Progenitor cell of endocrine pancreas (in vitro differentiated cells): ENCODE measurements at places on chromosomes 11 and 22. TPM values are rescaled to one million over a fixed set of nuclear protein-coding genes. Genes with fewer than 3 reads are reported as not detected.

GRCh38 chr22:45771711-45772110 lies 100.1 kb downstream of the ATXN10 start:
- DNase-seq, result no peak
- H3K27ac ChIP-seq, result peak overlapping the region; percentile 73
- peaks cover 2% of the 10 kb centered on the region for H3K4me1 ChIP-seq
- no peaks in the 10 kb centered on the region for H3K27me3 ChIP-seq
- H3K4me3 ChIP-seq, result no peak overlapping the region

Gene MFRP
- not detected in 2 replicates for total RNA-seq

Gene GLYATL1
- total RNA-seq, result 23.6 and 25.3 TPM in 2 replicates

- H3K27me3 ChIP-seq, result peaks cover 6% of the 10 kb centered on the region
- no peak overlapping the region for H3K27ac ChIP-seq
- H3K4me3 ChIP-seq, result no peak overlapping the region
- peaks cover 3% of the 10 kb centered on the region for H3K4me1 ChIP-seq
- no peaks in the 10 kb centered on the region for H3K36me3 ChIP-seq
Observed at GRCh38 chr11:88421530-88421929, 84.0 kb upstream of the CTSC start.

DNA sequence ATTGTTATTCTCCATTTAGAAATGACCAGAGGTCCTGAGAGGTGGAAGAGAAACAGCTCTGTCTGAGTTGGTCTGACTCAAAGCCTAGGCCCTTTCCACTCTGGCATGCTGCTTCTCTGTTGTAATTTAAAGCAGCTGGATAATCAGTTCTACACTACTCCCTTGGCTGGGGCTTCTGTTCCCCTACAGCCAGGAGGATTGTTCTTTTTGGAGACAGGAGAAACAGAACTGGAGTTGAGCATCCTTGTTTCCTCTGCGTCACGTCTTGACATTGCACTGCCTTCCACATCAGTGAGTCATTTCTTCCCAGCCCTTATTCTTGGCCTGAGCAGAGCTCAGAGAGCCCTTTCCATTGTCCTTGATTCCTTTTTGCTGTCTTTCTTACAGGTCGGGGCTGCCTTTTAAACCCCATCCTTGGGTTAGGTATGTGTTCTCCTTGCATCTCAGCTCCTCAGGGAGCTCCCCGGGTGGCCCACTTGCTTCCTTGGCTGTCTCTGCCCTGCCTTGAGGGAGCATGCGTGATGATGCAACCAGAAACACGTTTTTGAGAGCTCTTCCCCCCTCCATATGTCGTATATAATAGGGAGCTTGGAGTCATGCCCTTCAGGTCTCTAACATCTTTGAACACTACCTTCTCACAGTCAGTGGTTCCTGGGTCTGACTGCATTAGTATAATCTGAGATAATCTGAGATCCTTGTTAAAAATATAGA lies 35.7 kb downstream of the CYB5R2 start:
- H3K36me3 ChIP-seq, result peaks cover 31% of the 10 kb centered on the region
- H3K27me3 ChIP-seq, result no peaks in the 10 kb centered on the region
- no peak overlapping the region for H3K4me3 ChIP-seq
- H3K4me1 ChIP-seq, result no peaks in the 10 kb centered on the region

- H3K27ac ChIP-seq, result peak overlapping the region; percentile 98
- peak overlapping the region; percentile 63 for H3K4me3 ChIP-seq
- no peak for DNase-seq
- H3K4me1 ChIP-seq, result peaks cover 26% of the 10 kb centered on the region
Observed at GRCh38 chr11:96272529-96273222, 70.3 kb downstream of the MAML2 start.
